OCI-LY7 (cell line): ENCODE measurements at places on chromosomes 12 and 14.
A peak's percentile ranks its signal among the peaks of the same experiment; 100 is the strongest.

- DNase-seq = no peak
These were observed 55.4 kb downstream of the IRAK3 start for GRCh38 chr12:66244446-66244845.

DNA sequence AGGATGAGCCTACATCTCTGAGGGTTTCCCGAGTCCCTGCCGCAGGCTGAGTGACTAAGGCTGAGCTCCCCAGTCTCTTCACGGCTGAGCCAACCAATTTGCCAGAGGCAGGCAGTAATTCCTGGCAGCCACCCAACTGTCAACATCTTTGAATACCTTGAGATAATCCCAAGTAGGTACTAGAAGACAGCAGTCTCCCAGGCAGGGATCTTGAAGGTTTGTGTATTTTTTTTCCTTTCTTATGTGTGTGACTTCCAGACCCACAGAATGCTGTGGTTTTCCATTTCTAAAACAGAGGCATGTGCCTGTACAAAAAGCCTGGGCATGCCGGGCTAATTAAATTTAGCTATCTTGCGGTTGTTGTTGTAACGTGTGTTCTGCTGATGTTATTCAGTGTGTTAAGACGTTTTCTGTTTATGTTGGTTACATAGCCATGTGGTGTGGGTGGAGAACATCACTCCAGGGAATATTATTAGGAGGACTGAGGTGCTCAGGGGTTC is 155.5 kb downstream of the ANO2 start:
- DNase-seq = no peak

- DNase-seq = no peak
These were observed 2.0 kb downstream of the SYNE3 start for GRCh38 chr14:95514131-95515079.

DNA sequence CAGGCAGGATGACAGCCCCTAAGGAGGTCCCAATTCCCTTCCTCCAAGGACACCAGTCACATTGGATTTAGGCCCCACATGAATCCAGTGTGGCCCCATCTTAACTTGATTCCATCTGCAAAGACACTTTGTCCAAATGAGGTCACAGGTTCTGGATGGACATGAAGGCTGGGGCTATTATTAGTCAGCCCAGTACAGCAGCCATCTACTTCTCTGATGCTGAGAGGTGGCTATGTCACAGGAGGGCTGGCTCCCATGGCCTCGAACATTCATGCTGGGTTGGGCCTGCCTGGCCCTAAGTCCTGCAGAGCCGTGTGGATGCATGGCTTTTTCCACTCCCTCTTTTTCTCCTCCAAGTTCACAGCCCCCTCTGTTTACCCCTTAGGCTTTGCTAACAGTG is 35.9 kb downstream of the SLC15A4 start:
- DNase-seq = no peak

- DNase-seq = no peak
These were observed 433.3 kb upstream of the PRICKLE1 start for GRCh38 chr12:43022838-43023237.

DNA sequence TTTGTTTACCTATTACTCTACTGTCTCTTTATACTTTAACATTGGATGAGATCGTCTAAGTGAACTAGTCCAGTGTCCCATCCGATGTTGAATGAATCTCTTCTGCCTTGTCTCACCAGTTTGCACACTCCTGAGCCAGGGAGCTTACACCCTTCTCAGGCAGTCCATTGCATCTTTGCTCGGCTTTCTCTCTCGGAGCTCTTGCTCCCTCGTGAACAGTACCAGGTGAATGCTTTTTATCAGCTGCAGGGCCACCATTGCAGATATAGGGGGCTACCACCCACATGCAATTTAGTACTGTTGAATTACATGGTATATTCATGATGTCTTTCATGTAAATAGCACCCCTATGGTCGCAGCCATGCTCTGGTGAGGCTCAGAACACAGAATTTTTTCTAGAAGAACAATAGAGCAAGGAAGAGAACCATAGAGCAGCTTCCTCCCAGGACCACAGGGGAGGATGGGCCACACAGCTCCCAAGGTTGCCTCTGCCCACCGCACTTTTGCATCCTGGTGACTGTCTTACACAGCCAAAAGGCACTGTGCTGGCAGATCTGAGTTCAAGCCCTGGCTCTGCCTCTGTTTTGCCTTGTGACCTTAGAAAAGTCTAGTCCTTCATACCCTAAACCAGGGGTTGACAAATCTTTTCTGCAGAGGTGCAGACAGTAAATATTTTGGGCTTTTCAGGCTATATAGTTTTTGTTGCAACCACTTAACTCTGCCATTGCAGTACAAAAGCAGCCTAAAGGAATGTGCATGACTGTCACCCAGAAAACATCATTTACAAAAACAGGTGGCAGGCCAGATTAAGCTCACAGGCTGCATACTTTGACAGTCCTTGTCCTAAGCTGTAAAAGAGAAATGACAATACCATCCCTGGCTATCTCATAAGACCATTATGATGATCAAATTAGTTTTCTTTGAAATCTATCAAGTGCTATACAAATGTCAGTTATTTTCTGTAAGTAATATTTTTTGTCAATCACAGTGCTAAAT is 35.4 kb downstream of the PLEKHG7 start:
- no peak for DNase-seq

DNA sequence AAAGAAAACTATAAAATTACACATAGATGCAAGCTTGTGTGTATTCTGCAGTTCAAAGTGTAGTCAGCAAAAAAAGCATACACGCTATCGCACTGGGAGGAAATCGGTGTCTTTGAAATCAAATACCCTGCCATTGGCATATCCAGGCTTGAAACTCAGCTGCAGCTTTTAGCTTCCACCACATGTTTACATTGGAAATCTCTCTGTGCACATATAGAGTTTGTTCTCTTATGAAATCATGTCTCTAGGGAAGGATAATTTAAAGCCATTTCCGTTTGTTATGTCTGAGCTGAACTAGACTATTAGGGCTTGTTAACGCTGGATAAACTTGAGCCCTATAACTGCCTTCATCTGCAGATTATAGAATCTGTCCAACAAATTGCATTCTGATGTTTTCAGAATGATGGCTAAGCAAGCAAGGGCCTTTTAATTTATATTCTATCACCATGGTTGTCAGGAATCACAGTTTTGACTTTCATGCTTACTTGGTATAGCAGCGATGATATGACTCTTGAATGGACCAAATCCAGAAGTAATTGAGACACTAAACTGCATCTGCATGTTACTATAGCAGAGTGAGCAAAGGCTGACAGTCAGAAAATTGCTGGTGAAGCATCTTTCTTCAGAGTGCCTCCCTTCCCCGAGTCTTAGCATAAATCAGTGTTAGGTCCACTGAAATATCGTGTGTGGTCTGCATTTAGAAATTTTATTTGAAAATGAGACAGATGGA is 442.8 kb downstream of the ZFP36L1 start:
- DNase-seq = no peak

- no peak for DNase-seq
These were observed 7.1 kb downstream of the PGAM5 start for GRCh38 chr12:132717531-132718387.

DNA sequence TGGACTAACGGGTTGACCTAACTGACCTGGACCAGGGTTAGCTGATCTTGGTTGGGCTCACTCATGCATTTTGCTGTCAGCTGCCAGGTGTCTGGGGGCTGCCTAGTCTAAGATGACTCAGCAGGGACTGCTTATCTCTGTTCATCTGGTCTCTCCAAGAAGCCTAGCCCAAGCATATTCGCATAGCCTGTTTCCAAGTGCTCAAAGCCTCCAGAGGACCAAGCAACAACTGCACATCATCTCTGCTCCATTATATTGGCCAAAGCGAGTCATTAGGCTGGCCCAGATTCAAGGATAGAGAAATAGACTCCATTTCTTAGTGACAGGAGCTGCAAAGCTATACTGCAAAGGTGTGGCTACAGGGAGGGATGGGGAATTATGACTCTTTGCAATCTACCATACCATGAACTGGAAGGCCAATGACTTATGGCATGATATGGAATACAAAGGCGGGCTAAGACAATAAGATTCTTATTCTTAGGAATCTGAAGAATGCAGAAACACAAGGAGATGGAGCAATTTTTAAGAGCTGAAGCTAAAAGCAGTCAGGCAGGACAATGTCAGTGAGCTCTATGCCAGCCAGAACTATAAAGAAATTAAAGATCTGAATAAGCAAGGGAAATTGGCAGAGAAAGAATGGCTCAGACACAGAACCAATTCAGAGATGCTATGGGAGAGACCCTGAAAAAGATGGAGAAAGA is 194.6 kb upstream of the FSCB start:
- no peak for DNase-seq

DNA sequence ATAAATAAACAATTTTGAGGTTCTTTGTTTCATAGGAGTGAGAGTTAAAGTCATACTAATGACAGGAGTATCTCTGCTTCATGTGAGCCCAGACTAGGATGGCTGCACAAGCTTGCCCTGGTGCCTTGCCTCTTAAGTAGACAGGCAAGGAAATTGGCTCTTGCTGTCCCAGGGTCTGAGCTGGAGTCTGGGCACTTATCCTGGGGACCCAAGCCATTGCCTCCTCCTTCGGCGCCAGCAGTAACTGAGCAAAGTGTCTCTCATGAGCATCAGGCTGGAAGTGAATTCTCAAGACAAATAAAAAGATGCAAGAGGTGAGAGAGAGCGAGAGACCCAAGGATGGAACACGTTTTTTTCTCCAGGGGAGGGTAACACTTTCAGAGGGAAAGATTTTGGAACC is 6.9 kb upstream of the FBXW8 start:
- DNase-seq = no peak

DNA sequence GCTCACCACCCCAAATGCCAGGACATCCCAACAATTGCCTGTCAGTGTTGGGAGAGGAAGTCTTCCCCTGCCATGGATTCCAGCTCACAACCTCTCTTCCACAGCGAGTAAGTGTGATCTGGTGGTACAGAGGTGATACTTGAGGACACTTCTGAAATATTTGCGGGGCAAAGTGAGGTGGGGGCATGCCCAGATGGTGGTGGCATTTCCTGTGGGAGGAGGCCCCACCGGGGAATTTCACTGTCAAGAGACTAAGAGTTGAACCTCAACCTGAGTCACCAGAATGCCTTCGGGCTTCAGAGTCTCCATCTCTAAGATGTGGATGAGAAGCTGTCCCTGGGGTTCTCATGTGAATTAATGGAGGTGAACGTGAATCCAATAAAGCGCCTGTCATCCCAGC is 122.3 kb upstream of the RFLNA start:
- DNase-seq = no peak

DNA sequence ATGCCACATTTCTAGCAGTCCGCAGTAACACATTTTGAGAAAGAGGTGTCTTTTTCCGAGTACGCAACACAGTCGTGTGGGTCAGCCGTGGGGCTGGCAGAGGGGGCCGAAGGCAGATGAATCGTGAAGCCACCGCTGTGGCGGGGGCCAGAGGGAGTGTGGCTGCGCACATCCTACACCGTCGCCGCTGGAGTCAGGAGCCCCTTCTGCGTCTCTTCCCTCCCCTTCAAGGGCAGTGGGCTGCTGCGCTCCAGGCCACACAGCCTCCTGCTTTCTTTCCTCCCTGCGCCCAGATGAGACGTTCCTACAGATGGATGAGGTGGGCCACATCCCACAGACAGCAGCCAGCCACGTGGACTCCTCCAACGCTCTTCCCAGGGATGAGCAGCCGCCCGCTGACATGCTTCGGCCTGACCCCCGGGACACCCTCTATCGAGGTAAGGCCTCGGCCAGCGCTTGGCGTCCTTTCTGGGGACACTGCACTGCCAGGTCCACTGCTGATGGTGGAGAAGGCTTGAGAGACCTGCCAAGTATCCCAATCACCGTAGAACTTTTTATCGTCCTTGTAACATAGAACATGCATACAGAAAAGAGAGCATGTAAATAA is 89.8 kb downstream of the B4GALNT3 start:
- DNase-seq = no peak

GRCh38 chr12:105480162-105480561 is 149.7 kb downstream of the C12orf75 start:
- DNase-seq = no peak

- no peak for DNase-seq
These were observed 13.9 kb upstream of the PCED1B start for GRCh38 chr12:47065546-47065945.

- peak; percentile 58 for DNase-seq
These were observed 333.6 kb downstream of the TMEM121 start for GRCh38 chr14:105859717-105860614.

GRCh38 chr12:111687255-111687654 is 1.4 kb downstream of the ACAD10 start:
- DNase-seq = peak; percentile 77

DNA sequence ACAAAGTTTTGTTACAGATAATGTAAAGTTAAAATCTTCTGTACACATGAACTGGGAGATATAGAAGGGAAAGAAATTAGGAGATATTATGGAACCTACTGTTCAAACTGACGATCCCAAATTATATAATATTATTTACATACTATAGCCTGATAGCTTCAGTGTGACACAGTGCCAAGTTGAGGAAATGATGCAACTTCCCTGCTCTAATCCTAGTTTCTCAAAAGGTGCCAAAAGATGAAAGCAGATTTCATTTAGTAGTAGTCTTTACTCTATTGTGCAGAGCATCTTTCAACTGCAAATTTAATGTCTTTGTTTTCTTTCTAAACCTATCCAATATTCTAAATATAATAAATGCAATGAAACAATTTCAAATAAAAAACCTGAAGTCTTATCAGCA is 46.9 kb downstream of the COCH start:
- DNase-seq = peak; percentile 61

- DNase-seq = no peak
These were observed 60.9 kb upstream of the BBS10 start for GRCh38 chr12:76409074-76409473.

- no peak for DNase-seq
These were observed 28.6 kb upstream of the ADGRD1 start for GRCh38 chr12:130924966-130925665.
